ENCODE measurements at places on chromosomes 2 and 18. TPM values are rescaled to one million over a fixed set of nuclear protein-coding genes. Genes with fewer than 3 reads are reported as not detected.

KLHL41 gene
- polyA plus RNA-seq = 4.7 TPM

CHRND gene
- 0.43 TPM for polyA plus RNA-seq

SPATA3 gene
- polyA plus RNA-seq = not detected

BBS5 gene
- polyA plus RNA-seq = 7.8 TPM

MSTN gene
- polyA plus RNA-seq = 1.1 TPM
